Islet precursor cell (in vitro differentiated cells): ENCODE measurements at places on chromosomes 2 and 18.

- no peak for DNase-seq
These were observed 66.2 kb downstream of the MAIP1 start for GRCh38 chr2:200021449-200022114.

GRCh38 chr2:123073371-123073770 lies 951.7 kb upstream of the CNTNAP5 start:
- no peak for DNase-seq

DNA sequence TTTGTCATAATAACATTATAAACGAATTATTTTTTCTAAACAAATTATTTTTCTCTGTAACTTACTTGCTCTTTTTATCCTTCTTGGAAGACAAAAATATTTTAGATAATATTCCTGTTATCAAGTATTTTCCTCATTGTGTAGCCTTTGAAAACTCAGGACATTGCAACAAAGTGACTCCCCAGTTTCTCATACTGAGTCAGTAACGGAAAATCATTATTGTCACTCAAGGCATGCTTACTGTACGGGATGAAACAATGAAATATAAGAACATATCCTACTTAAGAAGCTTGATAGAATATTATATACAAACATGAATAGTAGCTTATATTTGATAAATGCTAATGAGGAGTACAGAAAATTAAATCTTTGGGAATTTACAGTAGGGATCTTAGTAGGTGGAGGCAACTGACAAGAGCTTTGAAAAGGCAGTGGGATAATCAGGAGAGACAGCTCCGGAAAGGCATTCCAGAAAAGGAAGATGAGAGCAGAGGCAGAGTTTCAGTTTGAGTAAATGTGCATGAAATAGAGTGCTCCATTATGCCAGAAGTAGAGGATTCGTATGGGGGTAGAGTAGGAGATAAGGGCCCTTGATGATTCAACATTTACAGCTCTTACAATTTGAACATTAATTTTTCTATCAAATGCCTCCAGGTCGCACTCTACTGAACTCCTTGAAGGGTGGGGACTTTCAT lies 14.0 kb upstream of the YES1 start:
- no peak for DNase-seq

DNA sequence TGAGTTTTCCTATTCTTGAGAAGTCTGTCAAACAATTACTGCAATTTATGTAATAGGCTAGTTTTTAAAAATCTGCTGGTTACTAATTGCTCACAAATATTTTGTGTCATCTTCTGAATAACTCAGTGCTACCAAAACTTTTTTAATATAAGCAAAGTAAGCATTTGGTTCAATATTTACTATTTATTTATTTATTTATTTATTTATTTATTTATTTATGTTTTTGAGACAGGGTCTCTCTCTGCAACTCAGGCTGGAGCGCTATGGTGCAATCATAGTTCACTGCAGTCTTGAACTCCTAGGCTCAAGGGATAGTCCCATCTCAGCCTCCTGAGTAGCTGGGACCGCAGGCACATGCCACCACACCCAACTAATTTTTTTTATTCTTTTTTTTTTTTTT lies 60.4 kb upstream of the CDH20 start:
- DNase-seq, result no peak

GRCh38 chr18:79910563-79911343 lies 40.7 kb downstream of the SLC66A2 start:
- DNase-seq, result peak; percentile 23

GRCh38 chr2:69272803-69273471 lies 114.1 kb downstream of the GFPT1 start:
- DNase-seq, result no peak
